Skin of body (tissue), 3 donors: ENCODE measurements at places on chromosomes 1 and 21.

GRCh38 chr1:63622849-63623566 lies 29.8 kb downstream of the PGM1 start:
- no peak for DNase-seq

- no peak for DNase-seq
These were observed 33.3 kb upstream of the ZBTB40 start for GRCh38 chr1:22418312-22418711.

GRCh38 chr1:209746451-209747165 lies 9.2 kb upstream of the TRAF3IP3 start:
- no peak for DNase-seq

DNA sequence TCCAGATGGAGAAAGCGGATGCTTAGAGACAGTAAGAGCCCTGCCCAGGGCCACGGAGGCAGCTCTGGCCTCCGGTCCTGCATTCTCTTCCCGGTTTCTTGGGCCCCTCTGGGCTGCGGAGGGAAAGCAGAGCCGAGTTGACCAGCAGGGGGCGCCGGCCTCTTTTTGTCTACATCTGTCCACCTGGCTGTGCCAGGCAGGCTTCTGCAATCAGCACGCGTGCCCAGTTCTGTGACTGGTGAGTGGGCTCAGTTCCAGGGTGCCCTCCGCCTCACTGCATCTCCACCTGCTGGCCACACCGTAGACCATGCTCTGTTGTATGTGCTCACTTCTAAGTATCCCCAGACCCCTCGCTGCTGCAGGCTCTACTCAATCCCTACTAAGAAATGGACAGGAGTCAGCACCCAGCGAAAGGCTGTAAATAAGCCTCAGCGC lies 6.7 kb upstream of the HUNK start:
- DNase-seq = no peak

GRCh38 chr1:246925997-246926626 lies 5.6 kb downstream of the AHCTF1 start:
- no peak for DNase-seq

- no peak for DNase-seq
These were observed 69.9 kb downstream of the NFASC start for GRCh38 chr1:204940591-204940990.

DNA sequence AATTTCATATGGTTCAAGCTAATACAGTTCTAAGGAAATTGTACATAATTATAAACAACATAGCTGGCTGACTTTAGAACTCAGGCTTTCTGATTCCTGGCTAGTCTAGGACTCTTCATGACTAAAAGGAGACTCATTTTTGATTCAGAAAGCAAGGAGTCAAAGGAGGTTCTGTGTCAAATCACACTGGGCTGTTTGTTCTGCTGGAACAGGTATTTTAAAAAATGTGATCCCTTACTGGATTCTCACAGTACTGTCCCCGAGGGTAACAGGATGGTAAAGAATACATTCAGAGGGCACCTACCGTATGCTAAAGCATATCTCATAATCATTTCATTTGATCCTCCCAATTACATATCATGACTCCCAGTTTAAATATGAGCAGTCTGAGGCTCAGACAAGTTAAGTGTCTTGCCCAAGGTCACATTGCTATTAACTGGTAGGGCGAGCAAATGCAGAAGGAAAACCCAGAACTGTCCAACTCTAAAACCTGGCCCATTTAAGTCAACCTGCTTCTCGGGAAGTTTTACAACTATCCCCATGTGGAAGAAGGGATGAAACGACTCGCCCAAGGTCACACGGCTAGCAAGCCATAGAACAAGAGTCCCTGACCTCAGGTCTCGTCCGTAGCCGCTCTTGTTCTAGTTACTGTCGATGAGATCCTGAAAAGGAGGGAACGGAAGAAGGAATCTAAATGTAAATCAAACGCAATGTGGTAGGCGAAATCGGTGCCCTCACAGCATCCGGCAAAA lies 675 bp downstream of the MYSM1 start:
- DNase-seq = peak; percentile 18

- DNase-seq = no peak
These were observed 32.6 kb downstream of the TNFRSF8 start for GRCh38 chr1:12095452-12096263.

- DNase-seq = peak; percentile 51
These were observed 56.4 kb upstream of the RGS7 start for GRCh38 chr1:241413386-241413785.

DNA sequence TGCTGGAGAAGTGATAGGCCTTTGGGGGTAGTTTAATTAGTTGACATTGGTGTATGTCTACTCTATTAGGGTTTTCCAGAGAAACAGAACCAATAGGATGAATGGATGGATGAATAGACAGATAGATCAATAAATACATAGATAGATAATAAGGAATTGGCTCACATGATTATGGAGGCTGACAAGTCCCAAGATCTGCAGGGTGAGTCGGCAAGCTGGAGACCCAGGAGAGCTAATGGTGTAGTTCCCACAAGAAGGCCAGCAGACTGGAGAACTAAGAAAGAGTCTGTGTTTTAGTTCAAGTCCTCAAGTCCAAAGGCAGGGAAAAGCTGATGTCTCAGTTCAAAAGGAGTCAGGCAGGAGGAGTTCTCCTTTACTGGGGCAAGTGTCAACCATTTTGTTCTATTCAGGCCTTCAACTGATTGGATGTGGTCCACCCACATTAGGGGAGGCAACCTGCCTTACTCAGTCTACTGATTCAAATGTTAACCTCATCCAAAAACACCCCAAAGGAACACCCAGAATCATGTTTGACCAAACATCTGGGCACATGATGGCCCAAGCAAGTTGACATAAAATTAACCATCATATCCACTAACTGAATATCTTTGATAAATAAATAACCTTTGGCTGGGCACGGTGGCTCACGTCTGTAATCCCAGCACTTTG lies 4.5 kb upstream of the SDE2 start:
- no peak for DNase-seq

DNA sequence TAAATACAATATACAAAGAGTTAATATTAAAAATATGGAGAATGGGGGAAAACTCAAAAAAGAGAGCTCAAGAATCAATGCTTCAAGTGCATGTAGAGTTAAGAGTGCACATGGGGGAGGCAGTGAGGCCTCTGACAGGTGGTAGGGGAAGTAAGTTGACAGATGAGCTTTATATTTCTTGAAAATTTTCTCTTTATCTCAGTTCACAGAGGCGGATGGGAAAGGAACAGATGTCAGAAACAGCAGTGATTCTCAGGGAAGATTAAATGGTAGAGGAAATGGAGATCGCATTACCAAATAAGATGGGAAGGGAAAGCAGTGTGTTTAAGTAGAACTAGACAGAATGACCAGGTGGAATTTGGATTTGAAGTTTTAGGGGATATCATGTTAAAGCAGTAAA lies 200.1 kb upstream of the C1orf105 start:
- DNase-seq = no peak

GRCh38 chr1:27348861-27349783 lies 7.3 kb downstream of the SYTL1 start:
- no peak for DNase-seq

GRCh38 chr1:53592985-53593757 lies 134.0 kb downstream of the DMRTB1 start:
- DNase-seq = no peak

- DNase-seq = no peak
These were observed 666.9 kb downstream of the KCNT2 start for GRCh38 chr1:195941314-195941713.

DNA sequence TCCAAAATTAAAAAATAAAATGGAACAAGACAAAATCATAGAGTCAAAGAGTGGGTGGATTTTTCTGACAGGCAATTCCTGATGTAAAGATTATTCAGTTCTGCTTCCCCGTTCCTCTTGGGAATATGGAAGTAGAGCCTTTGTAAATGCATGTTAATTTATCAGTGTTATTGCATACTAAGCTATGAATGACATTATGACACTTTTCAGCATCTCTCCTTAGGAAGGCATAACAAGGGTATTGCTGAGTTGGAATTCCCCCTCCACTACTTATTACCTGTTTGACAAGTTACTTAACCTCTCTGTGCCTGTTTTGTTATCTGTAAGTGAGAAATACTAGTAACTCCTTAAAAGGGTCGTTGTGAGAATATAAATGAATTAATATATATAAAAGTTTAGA lies 640.4 kb downstream of the LMO4 start:
- DNase-seq = no peak

DNA sequence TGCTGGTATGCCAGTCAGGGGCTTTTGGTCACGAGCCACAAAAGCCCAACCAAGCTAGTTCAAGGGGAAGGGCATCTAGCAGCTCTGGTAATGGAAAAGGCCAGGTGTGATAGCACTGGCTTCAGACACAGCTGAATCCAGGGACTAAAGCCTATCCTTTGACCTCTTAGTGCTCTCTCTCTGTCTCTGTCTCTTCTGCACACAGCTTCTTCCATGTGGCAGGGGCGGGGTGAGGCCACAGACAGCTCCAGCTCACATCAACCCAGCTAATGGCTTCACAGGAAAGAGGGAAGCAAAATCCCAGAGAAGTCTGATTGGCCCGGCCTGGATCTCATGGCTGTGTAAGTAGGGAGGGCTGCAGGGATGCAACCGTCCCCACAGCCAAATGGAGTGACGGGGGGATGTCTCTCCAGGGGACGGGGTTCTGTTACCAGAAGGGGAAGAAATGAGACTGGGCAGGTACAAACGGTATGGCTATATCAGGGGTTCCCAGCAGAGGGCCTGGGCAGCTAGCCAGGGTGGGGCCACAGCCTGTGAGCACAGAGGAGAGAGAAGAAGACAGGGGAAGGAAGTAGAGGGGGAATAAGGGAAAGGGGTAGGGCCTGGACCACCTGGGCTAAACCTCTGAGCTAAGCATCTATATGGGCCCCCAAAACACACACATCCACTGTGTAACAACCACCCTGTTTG lies 42.4 kb downstream of the FBXO2 start:
- no peak for DNase-seq

- no peak for DNase-seq
These were observed 4.0 kb downstream of the H3-3A start for GRCh38 chr1:226066415-226067078.

DNA sequence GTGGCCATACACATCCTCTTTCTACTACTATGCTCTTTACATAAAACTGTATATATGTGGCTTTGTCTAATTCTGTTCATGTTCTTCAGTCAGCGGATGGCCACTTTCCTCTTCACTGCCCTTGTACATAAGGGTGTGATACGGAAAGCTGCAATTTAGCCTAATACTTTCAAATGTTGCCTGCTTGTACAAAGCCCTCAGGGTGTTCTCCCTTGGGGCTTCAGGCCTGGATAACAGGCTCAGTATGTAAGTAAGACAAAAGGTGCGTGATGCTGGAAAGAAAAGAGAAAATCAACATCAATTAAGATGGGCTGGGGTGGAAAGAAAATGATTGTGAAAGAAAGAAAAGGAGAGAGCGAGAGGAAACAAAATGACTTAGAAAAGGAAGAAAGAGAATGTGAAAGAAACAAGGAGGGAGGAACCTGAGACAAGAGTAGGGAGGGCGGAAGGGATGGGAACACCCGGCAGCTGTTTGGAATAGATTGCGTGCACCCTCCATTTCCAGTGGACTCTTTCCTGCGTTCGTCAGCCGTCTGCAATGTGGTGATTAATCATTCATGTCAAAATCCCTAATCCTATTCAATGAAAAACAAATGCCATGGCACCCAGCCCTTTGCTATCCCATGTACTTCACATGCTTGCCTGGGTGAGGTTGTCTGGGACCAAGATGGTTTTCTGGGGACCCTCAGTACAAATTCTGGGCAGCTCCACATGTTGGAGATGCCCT lies 553.6 kb downstream of the NUF2 start:
- DNase-seq = peak; percentile 90
